ENCODE measurements at places on chromosomes 5 and 9.
A peak's percentile ranks its signal among the peaks of the same experiment; 100 is the strongest.

DNA sequence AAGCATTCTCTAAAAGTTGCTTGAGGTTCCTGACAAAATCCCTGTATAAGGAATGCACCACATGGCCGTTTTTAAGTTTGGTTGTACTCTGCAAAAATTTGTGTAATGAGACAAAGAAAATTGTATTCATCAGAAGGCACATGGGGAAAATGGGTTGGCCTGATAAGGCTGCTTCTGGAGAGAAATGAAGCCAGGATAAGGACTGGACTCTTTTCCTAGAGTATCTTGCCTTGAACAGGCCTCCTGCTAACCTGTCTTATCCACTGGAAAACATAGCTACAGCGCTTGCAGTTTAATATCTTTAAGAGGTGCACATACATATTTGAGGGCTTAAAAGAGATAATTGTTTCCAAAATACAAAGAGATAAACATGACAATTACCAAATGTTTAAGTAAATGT is 41.4 kb upstream of the IFNK start:
- no peak for DNase-seq

DNA sequence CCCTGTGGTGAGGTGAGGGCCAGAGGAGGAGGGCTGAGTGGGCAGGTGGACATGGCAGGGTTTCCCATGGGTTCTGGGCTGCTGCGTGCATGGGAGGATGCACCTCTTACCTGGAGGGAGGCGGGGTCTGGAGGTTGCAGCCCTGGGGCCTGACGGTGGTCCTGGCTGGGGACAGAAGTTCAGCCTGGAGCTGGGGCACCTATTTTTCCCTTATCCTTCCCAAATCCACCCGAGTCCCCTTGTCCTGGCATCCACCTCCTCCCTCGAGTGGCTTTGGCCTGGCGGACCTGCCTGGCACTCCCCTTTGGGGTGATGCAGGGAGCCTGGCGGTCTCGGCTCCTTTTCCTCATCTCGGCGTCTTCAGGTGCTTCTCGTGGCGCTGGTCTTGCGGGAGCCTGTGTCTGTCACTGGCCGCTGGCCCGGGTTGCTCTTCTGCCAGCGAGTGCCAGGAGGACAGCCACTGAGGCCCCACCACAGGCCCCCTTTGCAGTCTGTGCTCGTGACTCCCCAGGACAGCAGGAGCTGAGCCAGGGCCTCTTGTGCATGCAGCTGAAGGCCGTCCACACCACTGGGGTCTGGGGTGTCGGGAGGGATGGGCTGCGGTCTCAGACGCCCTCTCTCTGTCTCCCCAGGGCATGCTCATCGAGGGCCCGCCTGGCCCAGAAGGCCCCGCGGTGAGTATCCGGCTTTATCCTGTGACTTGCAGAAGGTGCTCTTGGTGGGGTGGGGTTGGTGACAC is 96.4 kb downstream of the COL5A1 start:
- DNase-seq, result no peak

DNA sequence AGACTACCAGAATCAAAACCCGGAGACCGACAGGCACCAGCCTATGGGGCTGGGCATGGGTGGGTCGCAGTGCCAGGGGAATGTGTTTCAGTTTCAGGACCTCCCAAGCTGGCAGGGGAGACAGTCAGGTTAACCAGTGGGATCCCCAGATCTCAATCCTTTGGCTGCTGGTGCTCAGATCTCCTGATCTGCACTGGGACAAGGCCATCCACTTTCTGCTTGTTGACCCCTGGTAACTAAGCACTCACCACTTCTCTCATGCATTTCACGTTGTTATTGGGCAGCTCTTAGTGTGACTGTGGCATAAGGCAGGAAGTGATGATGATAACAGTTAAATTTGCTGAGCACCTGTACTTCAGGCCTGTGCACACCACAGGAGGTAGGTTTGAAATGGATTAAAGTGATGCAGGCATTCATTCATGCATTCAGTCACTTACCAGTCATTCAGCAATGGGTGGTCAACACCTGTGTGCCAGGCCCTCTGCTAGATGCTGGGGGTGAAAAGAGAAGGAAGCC is 42.1 kb upstream of the STXBP1 start:
- DNase-seq, result no peak

- no peak for DNase-seq
Measured at GRCh38 chr5:78113689-78114264, 180.7 kb downstream of the AP3B1 start.

GRCh38 chr9:107323836-107324585 is 40.9 kb downstream of the RAD23B start:
- DNase-seq, result no peak

- DNase-seq, result no peak
Measured at GRCh38 chr9:119487118-119487827, 118.0 kb upstream of the BRINP1 start.

DNA sequence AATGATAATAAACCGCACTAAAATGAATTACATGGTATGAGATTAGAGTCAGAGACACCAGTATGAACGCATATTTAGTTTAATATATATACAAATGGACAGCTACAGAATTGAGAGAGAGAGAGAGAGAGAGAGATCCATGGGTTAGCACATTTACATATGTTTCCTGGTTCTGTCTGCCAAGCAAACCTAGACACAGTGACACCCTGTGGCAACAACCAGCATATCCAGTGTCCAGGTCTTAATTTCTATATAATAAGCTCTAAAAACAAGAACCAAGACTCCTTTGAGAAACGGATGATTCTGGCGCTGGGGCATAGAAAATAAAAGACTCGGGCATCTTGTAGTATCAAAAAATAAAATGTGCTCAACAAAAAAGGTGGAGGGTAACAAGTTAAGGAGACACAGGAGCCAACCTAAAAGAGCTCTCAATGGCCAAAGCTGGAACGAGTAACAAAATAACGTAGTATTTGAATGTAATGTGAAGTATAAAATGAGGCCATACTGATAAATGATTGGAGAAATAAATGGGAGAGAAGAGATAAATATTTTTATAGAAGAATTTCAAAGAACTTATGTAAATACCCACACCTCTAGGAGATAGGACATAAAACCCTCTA is 84.5 kb downstream of the RFX3 start:
- DNase-seq, result peak; percentile 56

- DNase-seq, result no peak
Measured at GRCh38 chr9:133943781-133944745, 48.1 kb downstream of the VAV2 start.

DNA sequence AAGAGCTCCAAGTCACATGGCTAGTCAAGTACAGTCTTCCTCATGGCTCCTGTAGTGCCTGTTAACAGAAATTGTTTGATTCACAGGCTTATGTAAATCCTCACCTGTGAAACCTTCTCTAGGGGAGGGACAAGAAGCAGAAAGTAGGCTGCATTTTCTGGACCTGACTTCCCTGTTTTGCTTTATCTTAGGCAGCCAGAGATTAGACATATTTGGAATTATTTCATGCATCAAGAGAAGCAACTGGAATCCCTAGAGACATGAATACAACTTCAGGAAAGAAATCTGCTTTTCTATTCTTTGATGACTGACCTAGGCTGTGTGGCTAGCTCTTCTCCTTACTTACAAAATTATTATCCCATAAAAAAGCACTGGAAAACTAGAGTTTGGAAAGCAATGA is 52.3 kb downstream of the CAST start:
- no peak for DNase-seq

GRCh38 chr9:112271466-112272098 is 61.8 kb downstream of the PTBP3 start:
- no peak for DNase-seq

- DNase-seq, result no peak
Measured at GRCh38 chr9:136673975-136674785, 11.5 kb downstream of the EGFL7 start.

DNA sequence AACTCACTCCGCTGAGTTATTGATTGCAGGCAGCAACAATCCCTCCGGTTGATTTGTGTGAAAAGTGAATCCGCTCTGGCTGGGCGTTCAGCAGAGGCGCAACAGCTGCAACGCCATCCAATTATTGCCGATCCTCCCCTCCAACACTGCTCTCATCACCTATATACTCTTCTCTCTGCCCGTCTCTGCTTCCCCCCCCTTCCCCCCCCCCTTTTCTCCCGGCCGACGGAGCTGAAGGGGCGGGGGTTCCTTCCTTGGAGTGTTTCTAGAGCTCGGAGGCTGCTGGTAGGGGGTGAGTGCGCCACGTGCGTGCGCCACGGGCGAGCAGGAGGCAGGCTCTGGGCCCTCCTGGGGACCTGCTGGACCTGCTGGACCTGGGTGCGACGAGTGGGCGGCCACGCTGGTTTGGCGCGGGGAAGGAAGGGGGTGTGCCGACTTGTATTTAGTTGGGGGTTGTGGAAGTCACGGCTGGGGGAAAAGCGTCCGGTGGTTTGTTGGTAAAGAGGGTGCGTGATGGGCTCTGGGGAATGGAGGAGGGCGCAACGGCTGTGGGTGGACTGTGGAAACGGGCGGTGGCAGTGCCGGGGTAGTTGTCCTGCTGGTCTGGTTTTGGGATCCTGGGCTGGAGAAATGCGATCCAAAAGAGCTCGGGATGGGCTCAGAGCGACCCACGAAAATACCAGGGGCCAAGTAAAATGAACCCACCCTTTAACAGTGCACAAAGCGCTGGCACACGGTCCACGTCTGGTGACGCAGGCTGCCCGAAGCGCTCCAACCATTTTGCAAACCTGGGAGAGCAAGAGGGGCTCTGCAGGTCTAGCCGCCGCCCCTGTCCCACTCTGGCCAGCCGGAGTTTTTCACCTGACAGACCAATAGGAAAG is 6.4 kb upstream of the MEF2C start:
- peak; percentile 76 for DNase-seq

- no peak for DNase-seq
Measured at GRCh38 chr5:78538240-78538850, 110.2 kb downstream of the LHFPL2 start.

- no peak for DNase-seq
Measured at GRCh38 chr9:123460091-123460490, 104.1 kb downstream of the CRB2 start.

DNA sequence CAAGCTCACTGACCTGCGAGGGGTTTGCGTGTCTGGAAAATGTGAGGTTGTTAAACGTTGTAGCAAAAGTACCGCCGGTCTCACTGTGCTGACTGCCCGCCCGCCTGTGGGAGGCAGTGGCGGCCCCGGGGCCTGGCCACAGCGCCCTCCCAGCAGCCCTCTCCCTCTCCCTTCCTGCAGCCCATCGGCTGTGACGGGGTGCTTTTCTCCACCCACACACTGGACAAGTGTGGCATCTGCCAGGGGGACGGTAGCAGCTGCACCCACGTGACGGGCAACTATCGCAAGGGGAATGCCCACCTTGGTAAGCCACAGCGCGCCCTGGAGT is 6.2 kb downstream of the ADAMTSL2 start:
- peak; percentile 60 for DNase-seq

DNA sequence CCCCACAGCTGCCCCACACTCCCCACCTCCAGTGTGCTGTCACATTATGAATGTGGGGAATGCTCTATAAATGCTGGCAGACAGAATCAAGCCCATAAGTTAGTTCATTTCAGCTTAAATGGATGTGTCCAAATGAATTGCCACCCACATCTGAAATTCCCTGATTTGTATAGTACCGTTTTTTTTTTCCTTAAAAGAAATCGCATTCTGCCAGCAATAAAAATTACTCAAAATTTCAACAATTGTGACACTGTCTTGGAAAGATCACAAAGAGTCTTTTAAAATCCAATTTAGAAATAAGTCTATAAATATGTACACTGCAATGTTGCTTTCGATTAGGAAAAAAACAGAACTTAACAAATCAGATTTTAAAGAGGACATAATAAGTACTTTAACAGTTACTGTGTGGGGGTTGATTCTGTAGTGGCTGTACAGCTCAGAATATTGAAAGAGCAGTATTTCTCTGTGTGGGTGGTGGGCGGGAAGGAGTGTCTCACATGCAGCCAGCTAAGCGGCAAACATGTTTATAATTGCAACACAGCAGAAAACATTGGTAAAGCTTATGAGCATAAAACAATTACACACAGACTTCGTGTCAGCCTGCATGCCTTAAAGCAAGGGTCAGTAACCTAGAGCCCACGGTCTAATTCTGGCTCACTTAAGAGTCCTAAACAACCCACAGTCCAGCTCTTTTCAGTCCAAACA is 24.9 kb upstream of the CSNK1G3 start:
- DNase-seq, result no peak

- DNase-seq, result no peak
Measured at GRCh38 chr5:149284501-149284900, 12.8 kb downstream of the AFAP1L1 start.

DNA sequence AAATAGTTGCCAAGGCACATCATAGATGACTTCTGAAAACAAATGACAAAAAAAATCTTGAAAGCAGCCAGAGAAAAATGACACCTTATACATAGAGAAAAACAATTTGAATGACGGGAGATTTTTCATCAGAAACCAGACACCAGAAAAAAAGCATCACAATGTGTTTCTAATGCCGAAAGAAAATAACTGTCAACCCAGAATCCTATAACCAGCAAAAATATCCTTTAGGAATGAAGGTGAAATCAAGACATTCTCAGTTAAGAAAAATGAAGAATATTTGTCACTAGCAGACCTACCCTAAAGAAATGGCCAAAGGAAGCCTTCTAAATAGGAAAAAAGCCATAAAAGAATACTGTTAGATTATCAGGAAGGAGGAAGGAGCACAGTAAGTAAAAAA is 54.0 kb downstream of the SPTLC1 start:
- DNase-seq, result no peak

- DNase-seq, result no peak
Measured at GRCh38 chr5:14028938-14029584, 84.6 kb upstream of the DNAH5 start.

- no peak for DNase-seq
Measured at GRCh38 chr9:8223861-8224260, 424.3 kb upstream of the DMAC1 start.

- DNase-seq, result no peak
Measured at GRCh38 chr9:110278080-110278707, 21.9 kb upstream of the TXN start.

GRCh38 chr9:33081128-33081851 is 4.8 kb upstream of the SMU1 start:
- peak; percentile 97 for DNase-seq

DNA sequence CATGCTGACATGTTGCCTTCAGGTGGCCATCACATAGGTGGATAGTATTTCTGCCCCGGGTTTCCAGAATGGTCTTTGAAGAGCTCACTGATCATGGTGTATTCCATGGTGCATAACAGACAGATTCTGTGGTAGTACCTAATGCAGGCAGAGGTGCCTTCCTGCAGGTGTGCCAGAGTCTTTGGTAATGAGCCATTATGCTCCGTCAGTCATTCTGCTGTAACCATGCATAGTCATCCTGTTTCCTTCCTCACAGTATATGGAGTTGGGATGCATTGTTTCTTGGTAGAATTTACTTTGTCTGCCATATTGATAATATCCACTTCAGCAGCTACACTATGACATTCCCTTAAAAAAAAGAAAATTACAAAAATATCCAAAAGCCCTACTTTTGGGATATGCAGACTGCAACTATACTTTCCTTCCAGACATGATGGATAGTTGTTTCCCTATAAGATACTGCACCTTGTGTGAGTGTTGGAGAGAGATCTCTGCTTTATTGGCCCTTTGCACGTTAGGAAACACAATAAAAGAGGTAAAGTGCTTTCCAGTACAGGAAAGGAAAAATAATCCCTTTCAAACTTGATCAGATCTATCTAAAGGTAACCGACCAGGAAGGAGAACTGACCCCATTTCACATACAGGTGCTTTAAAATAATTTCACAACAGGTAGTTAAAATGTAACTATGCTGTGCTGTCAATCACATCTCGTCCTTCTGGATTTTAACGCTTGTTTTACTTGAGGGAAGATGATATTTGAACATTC is 537.5 kb upstream of the WWC1 start:
- DNase-seq, result no peak

- DNase-seq, result no peak
Measured at GRCh38 chr5:136814619-136815378, 449.5 kb upstream of the TRPC7 start.

All from Kasumi-1 (cell line).